ENCODE measurements at places on chromosomes 7 and 10. TPM values are rescaled to one million over a fixed set of nuclear protein-coding genes. Genes with fewer than 3 reads are reported as not detected.

- no peak for DNase-seq
These were observed 89.1 kb downstream of the CELF2 start for GRCh38 chr10:11106621-11107374.

DNA sequence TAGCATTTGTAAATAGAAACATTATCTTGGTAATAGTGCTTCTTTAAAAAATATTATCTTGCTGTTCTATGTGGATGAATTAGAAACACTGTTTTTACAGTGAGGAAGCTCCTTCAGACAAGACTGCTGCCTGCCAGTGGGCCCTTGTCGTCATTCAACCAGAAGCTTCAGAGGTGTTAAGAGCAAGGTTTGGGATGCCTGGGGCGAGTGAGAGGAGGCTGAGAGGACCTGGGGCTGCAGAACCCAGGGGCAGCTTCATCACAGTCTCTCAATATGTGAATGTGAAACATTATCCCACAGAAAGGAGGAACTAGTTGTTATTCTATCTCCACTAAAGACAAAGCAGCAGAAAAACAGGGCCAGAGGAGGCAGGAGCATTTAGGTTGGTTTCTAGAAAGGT, 8.1 kb downstream of the PLPP4 start:
- no peak for DNase-seq

- no peak for DNase-seq
These were observed 735.0 kb upstream of the ZWINT start for GRCh38 chr10:57096044-57096443.

- no peak for DNase-seq
These were observed 33.5 kb upstream of the AUTS2 start for GRCh38 chr7:69564454-69565417.

- peak; percentile 7 for DNase-seq
These were observed 301.6 kb upstream of the HPS1 start for GRCh38 chr10:98748298-98748697.

CRPPA gene
- total RNA-seq: 4.8 TPM

TAS2R4 gene
- 1.1 TPM for total RNA-seq
